ENCODE measurements at places on chromosomes 4 and X.

GRCh38 chrX:110015032-110015431, 12.1 kb downstream of the TMEM164 start:
- no peak for DNase-seq

DNA sequence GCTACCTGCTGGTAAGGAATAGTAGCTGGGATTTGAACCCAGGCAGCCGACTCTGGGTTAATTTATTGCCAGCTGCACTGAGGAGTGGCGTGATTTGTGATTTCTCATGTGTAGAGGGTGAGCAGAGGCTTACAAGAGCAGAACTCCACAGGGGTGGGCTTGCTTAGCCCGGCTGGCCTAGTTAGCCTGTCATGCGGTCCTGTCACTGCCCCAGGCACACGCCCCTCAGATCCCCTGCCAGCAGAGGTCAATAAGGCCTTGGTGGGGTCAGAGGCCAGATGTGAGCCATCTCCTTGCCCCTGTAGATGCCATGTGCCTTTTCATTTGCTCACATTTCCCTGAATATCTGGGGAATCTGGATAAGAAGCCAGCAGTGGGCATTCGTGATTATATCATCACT, 13.4 kb downstream of the NSDHL start:
- no peak for DNase-seq

- no peak for DNase-seq
Observed at GRCh38 chr4:141499261-141499853, 137.0 kb upstream of the IL15 start.

DNA sequence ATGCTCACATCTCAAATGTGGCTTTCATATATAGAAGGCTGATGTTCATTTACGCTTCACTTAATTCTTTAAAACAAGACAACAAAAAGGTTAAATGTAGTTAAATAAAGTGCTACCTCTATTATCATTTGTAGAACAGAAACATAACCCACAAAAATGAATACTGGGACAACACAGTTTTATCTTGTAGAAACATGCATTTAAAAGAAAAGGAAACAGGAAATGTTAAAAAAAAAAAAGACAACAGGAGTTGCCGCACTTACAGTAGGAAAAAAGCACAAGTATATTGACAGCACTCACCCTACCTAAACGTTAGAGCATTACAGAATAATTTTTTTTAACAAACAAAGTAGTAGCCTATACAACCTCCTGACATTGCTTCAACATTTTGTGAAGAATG, 4.8 kb downstream of the THOC2 start:
- no peak for DNase-seq

- no peak for DNase-seq
Observed at GRCh38 chr4:150971901-150972300, 43.2 kb downstream of the LRBA start.

DNA sequence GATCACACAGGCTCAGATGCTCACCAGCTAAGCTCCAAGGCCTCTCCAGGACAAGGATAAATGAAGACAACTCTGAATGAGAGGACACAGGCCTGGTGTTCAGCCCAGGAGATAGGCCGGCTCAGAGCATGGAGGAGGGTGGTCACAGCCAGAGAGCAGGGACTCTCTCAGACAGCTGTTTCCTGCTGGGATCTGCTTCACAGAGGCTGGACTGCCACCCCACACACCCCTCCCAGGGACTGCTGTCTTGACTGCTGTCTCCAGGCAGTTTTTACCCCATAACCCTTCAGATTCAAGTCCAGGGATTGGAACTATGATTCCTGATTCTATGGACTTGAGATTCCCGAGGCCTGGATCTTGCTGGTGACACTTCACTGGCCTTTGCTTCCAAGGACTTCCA, 89.0 kb downstream of the SMIM20 start:
- no peak for DNase-seq

DNA sequence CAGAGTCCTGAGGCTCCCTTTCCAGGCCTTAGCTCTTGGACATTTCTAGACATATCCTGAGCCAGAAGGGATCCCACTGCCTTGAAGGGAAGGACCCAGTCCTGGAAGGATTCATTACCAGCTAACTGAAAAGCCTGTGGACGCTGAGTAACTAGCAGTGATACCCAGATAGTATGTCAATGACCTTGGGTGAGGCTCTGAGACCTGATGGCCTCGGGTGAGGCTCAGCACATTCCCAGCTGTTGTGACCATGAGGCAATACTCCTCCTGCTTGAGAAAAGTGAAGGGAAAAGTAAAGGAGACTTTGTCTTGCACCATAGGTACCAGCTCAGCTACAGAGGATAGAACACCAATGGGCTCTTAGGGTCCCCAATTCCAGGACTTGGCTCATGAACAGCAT, 268.1 kb downstream of the DKK2 start:
- no peak for DNase-seq

DNA sequence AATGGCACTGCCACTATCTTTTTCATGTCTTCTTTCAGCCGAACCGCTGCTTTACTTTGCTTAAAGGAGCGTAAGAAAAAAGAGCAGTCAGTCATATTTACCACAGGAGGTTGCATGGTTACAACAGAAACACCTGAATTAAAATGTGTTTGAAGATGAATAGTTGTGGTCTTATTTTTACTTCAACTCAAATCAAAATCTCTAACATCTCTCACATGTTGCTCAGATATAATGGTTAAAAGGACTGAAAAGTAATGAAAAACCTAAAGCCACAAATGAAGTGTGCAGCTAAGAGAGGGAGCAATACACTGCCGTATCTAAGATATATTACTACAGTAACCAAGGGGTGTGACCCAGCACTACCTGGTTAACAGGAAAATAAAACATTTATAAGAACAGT, 27.4 kb downstream of the FAM13A start:
- DNase-seq = no peak

GRCh38 chrX:100980608-100981497, 11.3 kb downstream of the ARL13A start:
- no peak for DNase-seq

DNA sequence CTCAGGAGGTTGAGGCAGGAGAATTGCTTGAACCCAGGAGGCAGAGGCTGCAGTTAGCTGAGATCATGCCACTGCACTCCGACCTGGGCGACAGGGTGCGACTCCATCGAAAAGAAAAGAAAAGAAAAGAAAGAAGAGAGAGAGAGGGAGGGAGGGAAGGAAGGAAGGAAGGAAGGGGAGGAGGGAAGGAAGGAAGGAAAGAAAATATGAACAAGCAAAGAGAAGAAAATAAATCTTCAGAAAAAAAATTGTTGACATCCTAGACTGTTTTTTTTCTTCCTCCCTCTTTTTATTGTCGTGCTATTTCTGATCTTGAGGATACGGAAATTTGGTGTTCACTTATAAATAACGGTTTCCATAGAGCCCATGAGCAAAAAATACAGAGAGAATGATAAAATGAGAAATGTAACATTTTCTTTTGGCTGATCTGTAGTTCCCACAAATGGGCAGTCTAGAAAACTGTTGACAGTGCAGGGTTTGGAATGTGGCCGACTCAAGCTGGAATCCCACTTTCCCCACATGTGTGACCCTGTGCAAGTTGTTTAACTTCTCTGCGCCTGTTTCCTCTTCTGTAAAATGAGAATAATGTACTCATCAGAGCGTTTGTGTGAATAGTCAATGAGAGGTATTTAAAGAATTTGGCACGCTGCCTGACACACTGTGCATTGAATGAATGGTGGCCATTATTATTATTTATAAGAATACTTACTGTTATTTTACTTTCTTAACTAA, 19.4 kb downstream of the SORBS2 start:
- DNase-seq = no peak

DNA sequence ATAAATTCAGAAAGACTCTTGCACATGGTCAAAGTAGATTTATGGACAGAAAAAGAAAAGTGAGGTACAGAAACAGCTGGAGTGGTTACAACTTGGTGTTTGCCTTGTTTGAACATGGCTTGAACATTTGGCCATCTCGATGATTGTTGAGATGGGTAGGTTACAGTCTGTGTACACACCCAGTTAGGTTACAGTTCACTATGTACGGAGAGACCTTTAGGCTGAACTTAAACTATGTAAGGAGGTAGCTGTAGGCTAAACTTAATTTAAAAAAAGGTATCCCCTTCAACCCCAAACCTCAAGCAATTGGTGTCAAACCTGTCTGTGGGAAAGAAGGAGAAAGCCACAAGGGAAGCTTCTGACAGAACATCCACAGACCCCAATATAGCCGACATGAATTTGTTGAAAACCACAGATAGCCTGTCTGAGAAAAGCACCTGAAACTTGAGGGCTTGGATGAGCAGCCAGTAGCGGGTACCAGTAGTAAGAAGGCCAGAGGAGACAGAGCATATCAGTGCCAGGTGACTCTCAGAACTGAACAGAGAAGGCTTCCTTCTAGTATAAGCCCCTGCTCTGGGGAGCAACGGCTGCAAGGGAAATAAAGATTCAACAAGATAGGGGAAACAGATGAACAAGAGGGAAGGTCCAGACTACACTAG, 247.9 kb upstream of the GALNTL6 start:
- DNase-seq = no peak

- DNase-seq = peak; percentile 84
Observed at GRCh38 chrX:107627838-107628661, at the start of gene PRPS1. Gene PRPS1, plus strand, starts transcription at chrX:107628510. Its CDS starts 119 bp downstream, at chrX:107628629.

DNA sequence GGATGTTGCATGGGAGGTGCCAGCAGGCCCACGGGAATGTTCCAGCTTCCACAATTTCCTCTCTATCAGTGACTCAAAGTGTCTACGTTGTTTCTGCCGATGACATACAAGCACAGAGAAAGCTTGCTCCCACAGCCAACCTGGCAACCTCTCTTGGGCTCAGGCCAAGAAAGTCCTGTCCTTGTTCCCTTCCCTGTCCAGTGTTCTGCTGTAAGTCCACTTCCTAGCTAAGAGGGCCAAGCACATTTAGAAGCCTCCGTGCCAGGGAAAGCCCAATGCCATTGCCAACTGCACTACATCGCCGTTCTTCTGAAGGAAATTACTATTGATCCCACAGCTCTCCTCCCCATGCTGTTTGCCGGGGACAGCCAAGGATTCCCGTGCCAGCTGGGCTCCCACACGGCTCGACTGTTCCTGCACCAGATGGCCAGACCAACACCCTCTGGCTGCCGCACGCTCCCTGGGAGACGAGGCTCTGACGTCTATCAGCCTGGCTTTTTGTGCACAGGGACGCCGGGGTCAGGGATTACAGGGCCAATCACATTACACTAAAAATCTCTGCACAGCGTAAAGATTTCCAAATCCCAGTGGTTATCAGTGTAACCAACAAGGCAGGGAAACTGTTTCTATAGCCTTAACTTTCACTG, 284.0 kb downstream of the BCOR start:
- DNase-seq = no peak

Measured in stimulated activated CD8-positive, alpha-beta memory T cell treated with anti-CD3 and anti-CD28 coated beads, Interleukin-7, amount 100 ng/mL, for 4 hours (primary cell).